Ovary (tissue), 10 donors: ENCODE measurements at places on chromosomes 3 and 15. TPM values are rescaled to one million over a fixed set of nuclear protein-coding genes. Genes with fewer than 3 reads are reported as not detected.
A peak's percentile ranks its signal among the peaks of the same experiment; 100 is the strongest.

DNA sequence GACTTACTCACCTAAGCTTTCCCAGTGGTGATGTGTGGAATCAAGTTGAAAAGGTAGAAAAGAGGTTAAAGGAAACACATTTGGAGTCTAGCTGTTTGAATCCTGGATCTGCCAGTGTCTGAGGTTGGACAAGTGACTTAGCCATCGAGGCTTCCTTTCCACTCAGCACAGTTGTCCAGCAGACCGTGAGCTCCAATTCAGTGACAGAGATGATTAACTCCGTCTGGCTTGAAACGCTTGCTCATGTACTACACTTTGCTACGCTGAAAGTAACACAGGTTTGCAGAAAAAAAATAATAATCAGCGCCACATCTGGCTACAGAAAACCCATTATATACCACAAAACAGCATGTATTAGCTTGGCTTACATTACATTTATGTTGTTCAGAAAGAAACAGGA is 364.9 kb upstream of the MCTP2 start:
- DNase-seq: no peak

GRCh38 chr3:73052857-73053256 is 8.6 kb upstream of the EBLN2 start:
- no peak for DNase-seq

DNA sequence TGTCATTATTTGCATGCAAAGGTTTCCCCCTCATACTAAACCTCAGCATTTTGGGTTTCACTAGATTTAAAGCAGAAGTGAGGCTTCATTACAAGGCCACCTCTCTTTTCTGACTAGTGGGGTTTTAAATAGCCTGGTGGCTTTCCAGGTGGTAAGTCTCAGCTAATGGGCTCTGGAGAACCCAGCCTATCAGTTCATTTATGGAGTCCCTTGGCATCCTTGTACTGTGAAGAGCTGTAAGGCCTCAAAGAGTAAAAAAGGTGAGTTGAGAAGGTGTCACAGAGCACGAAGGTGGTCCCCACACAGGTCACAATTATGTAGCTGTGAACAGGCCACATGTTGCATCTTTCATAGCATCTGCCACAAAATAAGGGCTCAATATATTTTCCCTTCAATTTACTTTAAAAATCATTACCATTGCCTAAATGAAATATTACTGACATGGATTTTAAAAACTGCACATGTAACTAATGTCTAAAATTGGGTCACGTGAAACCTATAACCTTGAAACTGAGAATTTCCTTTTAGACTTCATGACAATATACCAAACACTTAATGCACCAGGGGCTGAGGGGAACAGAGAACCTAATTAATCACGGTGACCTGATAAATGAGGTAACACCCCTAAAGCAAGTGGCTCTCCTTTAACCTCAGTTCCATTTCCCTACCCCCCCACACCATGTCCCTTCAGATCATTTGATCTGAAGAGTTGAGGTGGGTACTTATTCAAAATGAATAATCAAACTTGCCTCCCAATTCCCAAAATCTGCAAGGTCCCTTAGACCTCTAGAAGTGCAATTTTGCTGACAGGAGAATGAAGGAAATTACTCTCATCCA is 1.3 kb downstream of the NGLY1 start:
- DNase-seq: no peak

CCR3 gene
- total RNA-seq: not detected

DNA sequence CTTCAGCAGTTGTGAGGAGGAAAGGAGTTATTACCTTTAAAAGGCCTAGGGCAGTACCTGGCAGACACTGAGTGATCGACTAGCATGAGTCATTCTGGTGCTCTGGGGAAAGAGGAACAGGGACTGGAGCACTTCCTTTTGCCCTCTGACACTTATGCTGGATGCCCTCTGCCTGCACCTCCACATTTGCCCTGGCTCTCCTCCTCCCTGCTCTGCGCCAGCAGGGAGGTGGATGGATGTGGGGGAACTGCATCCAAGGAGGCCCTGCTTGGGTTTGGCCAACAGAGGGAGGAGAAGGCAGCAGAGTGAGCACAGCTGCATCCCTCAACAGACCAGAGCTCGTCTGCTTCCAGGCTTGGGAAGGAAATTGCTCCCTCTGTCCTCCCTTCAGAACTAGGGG is 75.0 kb downstream of the SEMA5B start:
- no peak for DNase-seq

TMPRSS7 gene
- not detected for total RNA-seq

DNA sequence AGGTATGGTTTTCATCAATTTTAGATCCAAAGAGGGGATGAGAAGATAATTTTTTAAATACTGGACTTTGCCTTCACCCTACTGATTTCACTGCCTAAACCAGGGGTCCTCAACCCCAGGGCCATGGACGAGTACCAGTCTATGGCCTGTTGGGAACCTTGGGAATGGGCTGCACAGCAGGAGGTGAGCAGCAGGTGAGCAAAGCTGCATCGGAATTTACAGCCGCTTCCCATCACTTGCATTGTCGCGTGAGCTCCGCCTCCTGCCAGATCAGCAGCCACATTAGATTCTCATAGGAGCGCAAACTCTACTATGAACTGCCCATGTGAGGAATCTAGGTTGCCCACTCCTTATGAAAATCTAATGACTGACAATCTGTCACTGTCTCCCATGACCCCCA is 76.3 kb upstream of the TTBK2 start:
- DNase-seq: no peak

RCCD1 gene
- total RNA-seq: 13.3 TPM

MEGF11 gene
- total RNA-seq: 0.20 TPM

GRCh38 chr3:52089691-52090090 is 33.3 kb upstream of the DUSP7 start:
- no peak for DNase-seq

CACNA2D2 gene
- total RNA-seq: 0.95 TPM

DNA sequence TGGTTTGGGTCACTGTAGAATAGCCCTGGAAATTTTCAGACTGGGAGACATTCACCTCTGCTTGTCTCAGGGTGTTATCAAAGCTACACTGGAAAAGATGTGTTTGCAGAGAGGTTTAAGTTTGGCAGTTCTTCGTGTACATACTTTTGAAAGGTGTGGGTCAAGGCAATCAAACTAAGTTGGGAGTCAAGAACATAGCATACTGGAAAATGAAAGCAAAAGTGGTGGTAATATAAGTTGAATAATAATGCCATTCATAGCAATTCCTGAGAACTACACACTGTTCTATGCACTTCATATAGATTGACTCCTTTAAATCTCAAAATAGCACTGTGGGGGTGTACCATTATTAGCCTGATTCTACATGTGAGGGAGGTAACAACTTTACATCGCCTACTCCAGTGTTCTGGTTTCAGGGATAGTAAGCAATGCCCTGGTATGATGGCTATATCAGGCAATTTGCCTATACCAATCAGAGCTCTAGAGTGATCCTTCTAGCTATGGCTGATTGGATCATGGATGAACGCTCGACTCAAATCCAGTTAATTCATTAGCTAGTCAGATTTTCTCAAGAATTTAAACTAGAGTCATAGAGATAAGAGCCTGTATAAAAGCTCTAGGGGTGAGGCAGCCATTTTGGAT is 44.6 kb upstream of the RASGRP1 start:
- DNase-seq: no peak

DNA sequence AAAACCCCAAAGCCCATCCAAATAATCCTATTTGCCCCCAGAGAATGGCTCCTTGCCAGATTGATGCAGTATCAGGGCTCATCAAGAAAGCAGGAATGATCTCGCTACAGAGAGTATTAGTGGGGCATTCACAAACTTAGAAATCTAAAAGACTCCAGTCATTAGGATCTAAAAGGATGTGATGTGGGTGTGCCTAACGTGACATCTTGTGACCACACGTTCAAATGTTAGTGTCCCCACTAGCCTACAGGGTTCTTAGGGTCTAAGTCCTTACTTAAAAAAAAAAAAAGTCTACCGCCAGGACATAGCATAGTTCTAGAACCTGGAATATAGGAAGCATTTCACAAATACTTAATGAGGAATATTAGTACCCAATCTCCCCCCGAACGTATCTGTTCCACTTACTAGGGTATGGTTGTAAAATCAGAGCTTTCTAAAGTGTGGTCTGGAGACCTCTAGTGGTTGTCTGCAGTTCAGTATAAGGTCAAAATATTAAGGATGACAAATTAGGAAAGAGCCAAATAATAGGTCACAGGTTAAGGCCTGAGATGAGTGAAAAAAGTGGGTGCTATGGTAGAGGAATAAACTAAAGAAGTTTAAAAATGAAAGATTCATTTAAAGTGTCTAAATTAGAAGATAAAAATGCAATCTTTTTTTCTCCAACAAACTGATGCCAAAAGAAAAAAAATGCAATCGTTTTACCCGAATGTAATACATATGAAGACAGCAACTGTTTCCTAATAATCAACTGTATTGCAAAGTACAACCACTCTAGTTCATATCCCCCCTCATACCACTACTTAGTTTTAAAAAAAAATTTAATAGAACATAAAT is 4.2 kb upstream of the CHRM5 start:
- DNase-seq: no peak

GRCh38 chr3:99659032-99659431 is 20.6 kb downstream of the COL8A1 start:
- DNase-seq: no peak

GRCh38 chr3:45929042-45929679 is 14.1 kb upstream of the CXCR6 start:
- DNase-seq: no peak

DNA sequence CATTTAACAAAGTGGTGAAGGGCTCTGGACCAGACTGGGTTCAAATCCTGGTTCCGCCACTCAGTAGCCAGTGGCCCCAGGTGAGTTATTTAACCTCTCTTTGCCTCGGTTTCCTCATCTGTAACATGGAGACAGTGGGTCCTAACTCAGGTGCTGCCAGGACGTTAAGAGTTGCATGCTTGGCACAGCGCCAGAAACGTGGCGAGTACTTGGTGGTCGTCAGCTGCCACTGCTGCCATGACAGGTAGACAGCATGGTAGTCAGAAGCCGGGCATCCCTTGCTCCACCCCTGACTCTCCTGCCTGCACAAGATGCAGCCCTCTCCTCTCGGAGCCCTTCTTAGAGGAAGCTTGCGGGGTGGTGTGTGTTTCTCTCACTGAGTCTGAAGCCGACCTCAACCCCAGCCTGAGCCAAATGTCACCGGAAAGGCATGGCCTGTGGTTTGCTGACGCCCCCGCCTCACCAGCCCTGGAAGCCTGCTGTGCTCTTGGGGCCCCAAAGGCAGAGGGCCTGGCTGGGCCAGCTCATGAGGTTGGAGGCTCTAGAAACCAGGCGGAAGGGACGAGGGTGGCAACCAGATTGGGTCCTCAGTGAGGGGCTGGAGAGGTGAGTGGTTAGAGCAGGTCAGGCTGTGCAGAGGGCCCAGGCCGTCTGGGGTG is 160.8 kb upstream of the TLE3 start:
- no peak for DNase-seq

GRCh38 chr3:17157713-17158112 is 273.0 kb downstream of the PLCL2 start:
- no peak for DNase-seq

GRCh38 chr15:74651242-74651741 is 35.7 kb downstream of the CLK3 start:
- DNase-seq: no peak

DNA sequence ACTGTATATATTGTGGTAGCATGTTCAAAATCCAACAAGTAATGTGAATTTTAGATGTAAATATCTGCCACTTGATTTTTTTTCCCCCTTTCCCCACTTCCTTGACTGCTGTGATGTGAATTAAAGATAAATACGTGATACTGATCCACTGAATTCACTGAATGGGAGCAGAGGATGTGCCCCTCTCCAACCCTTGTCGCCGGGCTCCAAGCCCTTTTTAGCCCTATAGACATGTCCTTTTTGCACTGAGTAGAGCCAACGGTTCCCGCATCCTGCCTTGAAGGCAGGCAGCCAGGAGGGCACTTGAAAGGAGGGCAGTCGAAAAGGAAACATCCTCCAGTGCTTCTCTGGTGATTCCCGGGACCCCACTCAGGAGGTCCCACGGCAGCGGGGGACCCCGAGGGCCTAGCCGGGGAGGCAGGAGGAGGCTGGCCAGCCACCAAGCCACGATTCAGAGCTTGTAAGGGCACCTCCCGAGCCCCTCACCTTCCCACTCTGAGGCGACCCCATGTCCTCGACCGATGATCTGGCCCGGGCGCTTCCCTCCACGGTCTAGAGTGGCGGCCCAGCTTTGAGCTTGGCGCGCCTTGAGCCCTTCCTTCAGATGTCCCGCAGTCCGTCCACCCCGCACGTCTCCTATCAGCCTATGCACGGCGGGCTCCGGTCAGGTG is 901 bp upstream of the MANF start:
- DNase-seq: no peak

EPHA3 gene
- total RNA-seq: 6.6 TPM

DNA sequence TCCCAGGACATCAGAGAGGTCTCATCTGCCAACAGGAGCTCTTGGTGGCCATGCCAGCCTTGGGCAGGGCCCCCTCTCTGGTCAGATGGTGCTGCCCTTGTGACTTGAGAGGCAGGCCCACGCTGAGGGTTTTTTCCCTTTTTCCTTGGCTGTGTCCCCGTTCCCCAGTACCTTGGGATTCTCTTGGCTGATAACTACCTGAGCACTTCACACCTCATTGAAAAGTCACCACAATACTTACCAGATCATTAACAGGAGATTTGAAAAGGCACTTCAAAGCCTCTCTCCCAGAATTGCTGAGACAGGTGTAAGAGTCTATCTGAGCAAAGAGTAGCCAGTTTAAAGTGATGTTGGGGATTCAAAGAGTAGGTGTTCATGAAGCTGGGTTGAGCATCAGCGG is 15.1 kb upstream of the TMEM158 start:
- DNase-seq: no peak

ASB14 gene
- not detected for total RNA-seq

- no peak for DNase-seq
Observed at GRCh38 chr15:42503825-42504224, 8.4 kb downstream of the SNAP23 start.

SNRK gene
- 49.2 TPM for total RNA-seq

GRCh38 chr15:101258238-101259144 is 6.6 kb upstream of the CHSY1 start:
- peak; percentile 61 for DNase-seq

- no peak for DNase-seq
Observed at GRCh38 chr3:75176937-75177336, 487.2 kb upstream of the FRG2C start.

GRCh38 chr15:82313446-82313845 is 35.8 kb downstream of the GOLGA6L10 start:
- no peak for DNase-seq

- DNase-seq: no peak
Observed at GRCh38 chr15:85773249-85773648, 21.5 kb downstream of the KLHL25 start.

DNA sequence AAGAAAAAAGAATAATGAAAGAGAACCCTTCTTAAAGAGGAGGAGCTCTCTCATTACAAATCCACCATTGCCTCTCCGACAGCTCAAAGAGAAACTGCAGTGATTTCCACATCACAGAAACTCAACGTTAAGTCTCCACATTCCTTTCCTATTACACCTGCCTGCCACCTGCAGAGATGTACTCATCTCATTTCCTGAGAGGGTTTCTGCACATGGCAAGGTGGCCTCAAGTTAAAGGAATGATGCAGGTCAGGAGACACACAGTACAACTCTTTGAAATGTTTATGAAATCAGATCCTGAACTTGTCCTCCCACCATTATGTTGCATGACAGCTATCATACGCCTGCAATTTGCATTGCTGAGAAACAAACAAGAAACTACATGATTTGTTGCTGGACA is 458.4 kb upstream of the ADAMTS9 start:
- DNase-seq: no peak
